ENCODE measurements at places on chromosomes 1 and 21.

DNA sequence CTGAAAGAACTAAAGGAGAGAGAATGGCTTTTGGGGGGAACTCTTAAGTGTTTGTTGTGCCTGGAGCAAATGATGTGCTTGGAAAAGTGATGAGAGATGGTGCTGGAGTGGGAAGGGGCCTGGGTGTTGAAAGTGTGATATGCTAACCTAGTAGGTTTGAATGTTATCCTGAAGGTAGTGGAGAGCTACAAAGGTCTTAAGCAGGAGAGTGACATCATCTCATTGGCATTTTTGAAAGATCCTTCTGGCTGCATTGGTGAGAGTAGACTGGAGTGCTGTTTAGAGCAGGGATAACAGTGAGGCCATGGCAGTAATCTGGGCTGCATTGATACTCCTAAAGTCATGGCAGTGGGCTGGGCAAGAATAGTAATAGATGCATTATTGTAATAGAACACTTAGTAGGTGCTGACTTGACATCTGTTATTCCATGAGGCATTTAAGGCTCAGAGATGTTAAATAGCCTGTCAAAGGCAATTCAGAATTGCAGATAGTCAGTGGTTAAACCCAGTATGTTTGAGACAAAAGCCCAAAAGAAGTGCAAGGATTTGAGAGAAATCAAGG, 44.5 kb downstream of the MDM4 start:
- DNase-seq: no peak

DNA sequence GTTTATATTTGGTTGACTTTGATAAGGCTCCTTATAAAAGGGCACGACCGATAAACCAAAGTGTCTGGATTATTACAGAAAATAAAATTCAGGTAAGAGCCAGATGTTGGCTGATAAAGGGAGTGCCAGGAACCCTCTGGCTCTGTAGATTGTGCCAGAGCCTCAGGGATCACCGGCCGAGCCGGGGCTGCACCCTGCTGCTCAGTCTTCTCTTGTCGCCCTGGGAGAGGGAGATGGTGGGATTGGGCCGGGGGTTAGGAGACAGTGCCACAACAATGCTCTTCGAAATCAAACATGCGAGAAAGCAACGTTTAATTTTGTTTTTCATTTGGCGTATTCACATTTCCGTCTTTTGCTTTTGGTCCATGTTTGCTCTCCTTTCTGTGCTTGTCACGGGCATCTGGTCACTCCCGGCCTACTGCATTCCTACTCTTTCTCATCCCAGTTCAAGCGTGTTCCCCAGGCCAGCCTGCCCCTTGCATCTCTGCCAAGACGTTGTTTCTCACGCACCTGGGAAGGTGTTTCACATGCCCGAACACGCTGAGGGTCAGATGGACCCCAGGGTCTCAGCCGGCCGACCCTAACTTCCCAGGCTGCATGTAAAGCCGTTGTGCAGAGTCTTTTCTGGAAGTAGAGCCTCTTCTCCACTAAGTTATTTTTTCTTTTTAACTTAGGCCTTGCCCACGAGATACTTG, 18.8 kb upstream of the C2CD2 start:
- no peak for DNase-seq

DNA sequence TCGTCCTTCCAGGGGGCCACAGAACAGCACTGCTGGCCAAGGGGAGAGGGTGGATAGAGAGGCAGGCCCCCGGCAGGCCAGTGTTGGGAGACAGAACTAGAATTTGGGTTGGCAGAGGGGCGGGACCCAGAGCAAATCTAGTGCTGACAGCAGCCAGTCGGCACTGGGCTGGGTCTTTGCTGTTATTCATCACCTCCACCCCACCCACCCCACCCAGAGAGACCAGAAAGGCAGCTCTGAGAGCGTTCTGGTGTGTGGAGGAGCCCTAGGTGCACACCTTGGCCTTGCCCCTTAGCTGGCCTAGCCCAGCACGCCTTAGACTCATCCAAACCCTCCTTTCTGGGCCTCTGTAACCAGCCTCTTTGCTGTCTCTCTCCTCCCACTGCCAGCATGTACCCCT, 6.4 kb upstream of the PKP1 start:
- no peak for DNase-seq

DNA sequence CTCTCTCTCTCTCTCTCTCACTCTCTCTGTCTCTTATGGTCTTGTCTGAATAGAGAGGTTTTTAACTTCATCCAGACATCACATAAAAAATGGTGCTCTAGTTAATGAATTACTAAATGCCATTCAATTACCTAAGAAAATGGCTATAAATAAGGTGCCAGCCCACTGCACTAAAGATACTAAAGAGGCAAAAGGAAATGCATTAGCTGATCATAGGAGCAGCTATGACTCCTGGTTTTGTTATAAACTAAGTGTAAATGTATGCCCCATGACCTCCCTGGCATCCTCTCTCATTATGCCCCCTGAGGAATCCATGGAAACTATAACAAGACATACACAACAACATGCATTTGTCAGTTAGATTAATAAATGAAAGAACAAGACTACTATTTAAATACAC, 57.5 kb upstream of the PDC start:
- no peak for DNase-seq

GRCh38 chr21:37071561-37072273, 1.2 kb downstream of the PIGP start:
- no peak for DNase-seq

DNA sequence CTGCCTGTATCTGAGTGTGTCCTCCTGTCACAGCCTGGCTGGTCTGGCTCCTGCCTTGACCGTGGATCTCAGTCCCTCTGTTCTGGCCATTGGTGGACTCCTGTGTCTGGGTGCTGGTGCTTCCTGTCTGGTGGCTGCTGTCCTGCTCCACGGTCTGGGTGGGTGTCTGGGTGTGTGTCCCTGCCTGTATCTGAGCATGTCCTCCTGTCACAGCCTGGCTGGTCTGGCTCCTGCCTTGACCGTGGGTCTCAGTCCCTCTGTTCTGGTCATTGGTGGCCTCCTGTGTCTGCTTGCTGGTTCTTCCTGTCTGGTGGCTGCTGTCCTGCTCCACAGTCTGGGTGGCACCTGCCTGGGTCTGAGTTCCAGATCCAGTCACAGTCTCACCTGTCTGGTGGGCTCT, 4.0 kb downstream of the CRNN start:
- DNase-seq: no peak

DNA sequence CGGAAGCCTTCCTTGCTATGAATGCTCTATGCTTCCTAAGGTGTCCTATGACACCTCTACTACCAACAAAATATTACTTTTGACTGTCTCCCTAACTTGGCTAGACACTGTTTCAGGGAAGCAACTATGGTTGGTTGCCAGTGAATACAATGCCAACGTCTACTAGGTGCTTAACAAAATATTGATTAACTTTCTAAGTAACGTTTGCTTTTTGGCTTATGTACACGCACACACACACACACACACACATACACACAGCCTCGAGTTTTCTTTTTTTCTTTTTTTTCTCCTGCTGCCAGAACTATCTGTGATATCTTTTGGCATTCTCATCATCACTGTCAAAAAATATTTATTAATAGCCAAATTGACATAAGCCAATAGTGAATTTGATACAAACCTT, 864.0 kb downstream of the PLA2G4A start:
- no peak for DNase-seq

- peak; percentile 68 for DNase-seq
These were observed 20.8 kb downstream of the PHLDA3 start for GRCh38 chr1:201447903-201448871.

- DNase-seq: peak; percentile 66
These were observed 7.4 kb downstream of the LHX9 start for GRCh38 chr1:197924516-197925123.

DNA sequence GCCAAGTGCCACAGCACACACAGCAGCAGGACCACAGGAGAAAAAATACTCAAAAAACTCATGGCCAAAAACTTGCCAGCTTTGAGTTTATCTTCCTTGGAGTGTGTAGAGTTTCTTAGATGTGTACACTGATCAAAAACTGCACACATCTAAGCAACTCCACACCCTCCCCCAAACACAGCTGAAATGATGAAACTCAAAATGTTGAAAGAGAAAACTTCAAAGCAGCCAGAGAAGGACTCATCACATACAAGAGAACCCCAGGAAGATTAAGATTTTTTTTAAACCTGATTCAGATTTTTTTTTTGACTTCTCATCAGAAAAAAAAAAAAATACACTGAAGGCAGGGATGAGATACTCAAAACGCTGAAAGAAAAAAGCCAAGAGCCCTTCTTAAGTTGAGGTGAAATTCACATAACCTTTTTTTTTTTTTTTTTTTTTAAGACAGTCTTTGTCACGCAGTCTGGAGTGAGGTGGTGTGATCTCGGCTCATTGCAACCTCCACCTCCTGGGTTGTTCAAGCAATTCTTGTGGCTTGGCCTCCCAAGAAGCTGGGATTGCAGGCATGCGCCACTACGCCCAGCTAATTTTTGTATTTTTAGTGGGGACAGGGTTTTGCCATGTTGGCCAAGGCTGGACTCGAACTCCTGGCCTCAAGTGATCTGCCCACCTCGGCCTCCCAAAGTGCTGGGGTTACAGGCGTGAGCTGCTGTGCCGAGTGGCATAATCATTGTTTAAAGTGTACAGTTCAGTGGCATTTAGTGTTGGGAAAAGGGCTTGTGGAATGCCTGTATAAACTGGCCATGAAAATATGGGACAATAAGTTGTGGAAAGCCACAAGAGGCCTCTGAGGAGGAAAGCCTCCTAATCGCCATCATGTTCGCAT, 20.9 kb upstream of the PDXK start:
- no peak for DNase-seq

GRCh38 chr1:217275655-217276398, 355.1 kb downstream of the GPATCH2 start:
- DNase-seq: no peak

GRCh38 chr1:54095546-54096226, 42.3 kb downstream of the TCEANC2 start:
- DNase-seq: no peak

GRCh38 chr1:38005195-38006007, at the start of gene FHL3:
Gene FHL3, minus strand, starts transcription at chr1:38005514. Its CDS starts 6,102 bp downstream, at chr1:37999412.
- DNase-seq: peak; percentile 40

DNA sequence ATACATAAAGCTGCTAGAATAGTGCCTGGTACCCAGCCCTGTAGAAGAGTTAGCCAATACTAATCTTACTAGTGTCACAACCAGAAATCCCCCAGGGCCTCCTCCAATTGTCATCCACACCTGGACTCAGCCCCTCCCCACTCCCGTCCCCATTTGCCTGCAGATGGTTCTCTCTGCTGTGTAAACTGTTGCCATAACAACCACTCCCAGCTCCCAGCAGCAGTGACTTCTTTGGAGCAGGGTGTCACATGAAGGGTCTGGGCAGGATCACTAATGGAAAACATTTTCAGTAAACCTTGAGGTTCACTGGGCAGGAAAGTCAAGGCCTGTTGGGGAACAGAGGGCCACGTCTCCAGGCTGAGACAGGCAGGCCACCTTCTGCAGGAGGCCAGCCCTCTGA, 126.0 kb upstream of the IPO9 start:
- DNase-seq: no peak

GRCh38 chr21:41294548-41295231, 21.9 kb upstream of the FAM3B start:
- no peak for DNase-seq

DNA sequence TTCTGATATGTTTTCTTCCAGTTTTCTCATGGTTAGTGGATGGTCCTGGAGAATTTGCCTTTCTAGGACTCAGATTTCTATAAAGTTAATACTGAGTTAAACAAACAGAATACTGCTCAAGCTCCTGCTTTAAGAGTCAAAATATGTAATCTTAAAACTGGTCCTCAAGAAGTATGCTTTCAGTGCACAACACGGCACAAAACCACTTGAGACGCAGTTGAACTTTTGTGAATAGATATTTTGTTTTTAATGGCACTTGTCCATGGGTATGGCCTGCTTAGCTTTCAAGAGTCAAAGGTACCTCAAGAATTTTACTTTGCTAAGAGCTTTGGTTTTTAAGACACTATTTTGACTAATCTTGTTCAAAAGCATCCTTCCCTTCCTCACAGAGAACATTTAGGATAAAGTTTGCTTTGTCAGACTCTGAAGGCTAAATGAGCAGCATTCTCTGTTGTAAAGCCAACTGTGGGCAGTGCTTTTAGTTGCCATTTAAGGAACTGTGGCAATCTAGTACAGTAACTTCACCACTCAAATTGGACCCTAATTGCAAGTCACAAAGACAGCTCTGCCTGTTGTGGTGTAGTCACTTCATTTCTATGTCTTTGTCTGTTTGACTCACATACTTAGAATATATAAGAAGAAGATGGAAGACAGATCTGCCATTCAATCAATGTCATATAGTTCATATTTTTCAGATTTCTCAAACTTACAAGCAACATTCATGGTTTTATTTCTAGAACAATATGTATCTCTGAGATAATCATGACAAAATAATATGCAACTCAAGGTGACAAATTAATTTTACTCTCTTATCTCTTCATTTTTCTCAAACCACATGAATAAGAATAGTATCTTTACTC, 28.8 kb downstream of the SAMD13 start:
- no peak for DNase-seq

DNA sequence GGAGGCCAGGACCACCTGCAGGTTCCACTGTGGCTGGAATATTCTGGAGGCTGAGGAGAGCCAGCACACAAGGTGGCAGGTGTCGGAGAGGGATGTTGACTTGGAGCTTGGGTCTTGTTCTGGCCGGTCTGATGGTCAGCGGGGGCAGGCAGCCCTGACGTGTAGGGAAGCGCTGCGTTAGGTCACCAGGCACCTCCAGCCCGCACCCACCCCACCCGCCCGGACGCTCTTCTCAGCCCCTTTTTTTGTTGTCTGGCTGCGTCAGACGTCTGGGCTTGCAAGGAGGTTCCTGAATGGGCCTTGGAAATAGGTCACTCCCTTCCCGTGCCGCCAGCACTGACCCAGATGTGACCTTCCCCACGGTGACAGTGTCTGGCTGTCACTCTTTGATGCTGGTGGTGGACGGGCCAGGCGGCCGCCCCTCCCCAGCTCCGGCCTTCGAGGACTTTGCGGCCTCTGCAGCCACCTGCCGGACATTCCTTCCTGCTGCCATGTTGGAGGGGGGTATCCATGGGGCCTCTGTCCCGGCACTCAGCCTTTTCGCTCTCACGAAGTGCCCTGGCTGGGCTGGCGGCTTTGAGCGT, 30.1 kb downstream of the SPSB1 start:
- DNase-seq: no peak

GRCh38 chr1:182147136-182147820, 85.8 kb upstream of the ZNF648 start:
- peak; percentile 5 for DNase-seq

- peak; percentile 76 for DNase-seq
These were observed 10.3 kb downstream of the ALX3 start for GRCh38 chr1:110060034-110060661.

DNA sequence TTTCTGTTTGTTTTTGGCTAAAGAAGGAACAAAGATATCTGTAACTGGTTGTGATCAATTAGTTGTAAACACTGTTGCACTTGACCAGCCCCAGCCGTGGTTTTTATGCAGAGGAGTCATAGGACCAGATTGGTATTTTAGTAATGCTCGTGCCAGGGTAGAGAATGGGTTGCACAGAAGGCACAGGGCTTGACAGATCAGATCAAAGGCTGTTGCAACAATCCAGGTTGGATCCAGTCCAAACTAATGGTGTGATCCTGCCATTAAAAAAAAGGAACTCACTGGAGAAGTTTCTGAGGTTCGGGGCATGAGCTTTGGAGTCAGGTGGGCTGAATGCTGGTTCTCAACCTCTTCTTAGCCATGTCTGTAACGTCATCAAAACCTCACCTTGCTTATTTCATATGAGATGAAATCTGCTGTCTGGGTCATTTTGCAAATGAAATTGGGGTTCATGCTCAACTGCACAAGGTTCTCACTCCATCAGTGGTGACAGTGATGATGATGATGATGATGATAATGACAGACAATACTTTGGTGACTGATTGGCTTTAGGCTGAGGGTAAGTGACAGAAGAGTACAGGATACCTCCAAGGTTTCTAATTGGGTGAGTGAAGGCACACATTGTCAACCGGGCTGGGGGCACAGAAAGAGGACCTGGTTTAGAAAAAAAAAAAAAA, 43.1 kb downstream of the ZNF281 start:
- no peak for DNase-seq

All from B cell (primary cell).